ENCODE measurements at places on chromosomes 3 and 15.

GRCh38 chr3:112815981-112816380 is 30.7 kb downstream of the CD200R1L start:
- no peak for DNase-seq

GRCh38 chr3:135140591-135140990 is 345.5 kb downstream of the EPHB1 start:
- no peak for DNase-seq

DNA sequence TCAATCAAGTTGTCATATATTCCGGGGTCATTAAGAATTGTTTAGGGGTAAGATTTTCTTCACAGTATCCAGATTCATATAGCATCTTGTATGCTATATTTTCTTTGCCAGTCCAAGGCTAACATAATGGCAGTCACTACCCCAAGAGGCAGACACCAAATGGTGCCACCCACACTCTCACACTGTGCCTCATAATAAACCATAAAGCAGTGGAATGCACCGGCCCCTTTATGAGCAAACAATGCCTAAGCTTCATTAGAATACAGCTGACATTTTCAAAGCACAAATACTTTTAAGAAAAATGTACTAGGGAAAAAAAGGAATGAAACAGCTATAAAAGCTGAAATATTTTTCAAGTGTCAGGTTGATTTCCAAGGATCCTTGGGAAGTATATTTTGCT is 121.6 kb downstream of the TFDP2 start:
- no peak for DNase-seq

DNA sequence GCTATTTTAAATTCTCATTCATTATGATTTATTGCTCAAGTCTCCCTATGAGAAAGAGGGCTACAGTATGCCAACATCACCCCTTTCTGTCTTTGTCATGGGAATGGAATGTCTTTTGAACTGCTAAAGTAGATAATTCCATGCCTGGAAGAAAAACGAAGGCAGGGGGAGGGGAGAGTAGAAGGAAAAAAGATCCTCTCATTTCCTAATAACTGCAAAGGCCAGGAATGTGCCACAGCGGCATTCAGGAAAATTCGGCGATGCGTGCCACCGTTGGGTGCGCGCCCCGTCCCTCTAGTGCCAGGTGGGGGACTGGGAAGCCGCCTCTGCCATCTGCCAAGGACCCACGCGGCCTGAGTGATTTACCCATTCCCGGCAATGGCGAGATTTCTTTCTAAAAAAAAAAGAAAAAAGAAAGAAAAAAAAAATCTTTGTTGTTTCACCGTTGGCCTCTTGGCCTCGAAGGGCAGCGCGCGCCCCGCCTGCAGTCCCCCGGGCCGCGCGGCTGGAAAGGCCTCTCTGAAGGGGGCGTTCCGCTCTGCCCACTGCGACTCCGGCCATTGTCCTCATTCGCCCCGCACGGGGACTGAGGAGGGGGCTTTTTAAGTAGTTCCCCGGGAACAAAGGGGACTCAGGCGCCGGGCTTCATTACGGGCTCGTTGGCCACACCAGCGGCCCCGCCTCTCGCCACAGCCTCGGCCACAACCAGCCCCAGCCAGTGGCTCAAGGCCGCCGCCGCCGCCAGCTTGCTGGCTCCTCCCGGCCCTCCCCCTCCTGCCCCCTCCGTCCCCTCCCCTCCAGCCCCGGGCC is 54.5 kb downstream of the CPN2 start:
- DNase-seq = peak; percentile 95

DNA sequence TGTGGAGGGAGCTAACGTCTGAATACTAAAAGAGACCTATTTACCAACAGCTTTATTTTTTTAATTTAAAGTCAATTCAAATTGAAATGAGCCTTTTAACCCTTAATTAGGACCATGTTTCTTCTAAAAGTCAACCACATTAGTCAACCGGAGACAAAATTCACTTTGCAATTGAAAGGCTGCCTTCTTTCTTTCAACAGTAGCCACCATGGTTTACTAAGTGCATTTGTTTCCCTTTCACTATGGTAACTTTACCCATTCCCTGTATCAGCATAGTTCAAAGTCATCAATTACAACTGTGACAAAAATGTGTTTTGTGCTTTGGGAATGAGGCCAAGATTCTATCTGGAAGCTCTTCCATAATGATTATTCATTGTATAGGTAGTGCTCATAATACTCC is 225.4 kb downstream of the EPHA3 start:
- DNase-seq = no peak

DNA sequence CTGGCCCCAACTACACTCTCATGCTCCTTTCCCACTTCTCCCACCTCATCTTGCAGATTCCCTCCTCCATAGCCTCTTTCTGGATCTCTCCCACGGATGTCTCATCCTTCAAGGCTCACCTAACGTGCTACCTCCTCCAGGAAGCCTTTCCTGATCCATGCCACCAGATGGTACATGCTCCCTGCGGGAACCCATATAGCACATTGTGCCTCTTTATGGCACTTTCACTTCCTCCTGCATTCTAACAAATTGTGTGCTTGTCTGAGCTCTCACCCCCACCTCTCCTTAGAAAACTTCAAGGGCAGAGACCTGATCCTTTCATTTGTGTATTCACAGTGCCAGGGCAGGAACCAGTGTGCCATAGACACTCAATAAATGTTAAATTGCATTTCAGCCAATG is 63.0 kb downstream of the HES1 start:
- DNase-seq = no peak

DNA sequence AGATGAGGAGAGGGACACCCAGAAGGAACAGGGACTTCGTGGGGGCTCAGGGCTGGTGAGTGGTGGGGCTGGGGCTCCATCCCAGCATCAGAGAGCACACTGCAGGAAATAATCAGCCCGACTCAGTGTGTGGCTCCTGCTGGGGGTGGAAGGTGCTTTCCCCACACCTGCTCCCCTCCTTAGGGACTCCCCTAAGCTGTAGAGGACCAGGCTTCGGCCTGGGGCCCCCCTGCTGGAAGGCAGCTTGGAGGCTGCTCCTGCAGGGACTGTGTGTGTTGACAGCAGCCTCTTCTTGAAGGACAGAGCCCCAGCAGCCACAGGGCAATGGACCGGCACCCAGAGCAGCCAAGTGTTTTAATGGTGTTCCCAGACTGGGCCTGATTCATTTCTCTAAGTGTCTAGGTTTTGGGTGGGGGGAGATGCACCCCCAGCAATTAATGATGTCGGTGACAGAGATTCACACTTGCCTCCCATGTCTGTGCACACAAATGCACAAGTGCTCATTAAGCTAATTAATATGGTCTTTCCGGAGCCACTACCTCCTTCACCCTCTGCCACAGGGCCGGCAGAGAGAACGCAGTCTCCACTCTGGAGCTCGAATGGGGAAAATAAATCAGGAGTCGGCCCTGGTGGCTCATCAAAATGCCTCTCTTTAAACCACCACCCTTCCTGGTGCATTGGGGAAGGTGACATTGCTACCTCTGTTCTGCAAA is 16.9 kb upstream of the FGD5 start:
- DNase-seq = no peak

DNA sequence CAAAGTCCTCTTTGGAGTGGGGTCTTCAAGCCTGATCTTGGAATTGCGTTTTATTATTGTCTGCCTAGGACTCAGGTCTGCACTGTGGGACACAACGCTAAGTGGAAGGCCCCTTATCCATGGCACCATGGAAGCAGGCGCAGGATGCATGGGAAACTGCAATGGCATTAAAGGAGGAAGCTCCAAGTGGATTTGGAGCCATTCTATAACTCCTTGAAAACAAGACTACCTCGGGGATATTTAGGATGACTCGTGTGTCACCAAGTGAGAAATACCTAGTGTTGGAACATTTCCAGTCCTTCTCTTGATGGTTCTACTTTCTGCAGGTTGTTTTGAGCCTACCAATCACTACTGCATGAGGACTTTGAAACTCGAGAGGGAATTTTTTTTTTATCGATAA is 126.6 kb upstream of the ZBED2 start:
- no peak for DNase-seq

GRCh38 chr3:48631516-48632448 is 3.5 kb downstream of the SLC26A6 start:
- DNase-seq = no peak

DNA sequence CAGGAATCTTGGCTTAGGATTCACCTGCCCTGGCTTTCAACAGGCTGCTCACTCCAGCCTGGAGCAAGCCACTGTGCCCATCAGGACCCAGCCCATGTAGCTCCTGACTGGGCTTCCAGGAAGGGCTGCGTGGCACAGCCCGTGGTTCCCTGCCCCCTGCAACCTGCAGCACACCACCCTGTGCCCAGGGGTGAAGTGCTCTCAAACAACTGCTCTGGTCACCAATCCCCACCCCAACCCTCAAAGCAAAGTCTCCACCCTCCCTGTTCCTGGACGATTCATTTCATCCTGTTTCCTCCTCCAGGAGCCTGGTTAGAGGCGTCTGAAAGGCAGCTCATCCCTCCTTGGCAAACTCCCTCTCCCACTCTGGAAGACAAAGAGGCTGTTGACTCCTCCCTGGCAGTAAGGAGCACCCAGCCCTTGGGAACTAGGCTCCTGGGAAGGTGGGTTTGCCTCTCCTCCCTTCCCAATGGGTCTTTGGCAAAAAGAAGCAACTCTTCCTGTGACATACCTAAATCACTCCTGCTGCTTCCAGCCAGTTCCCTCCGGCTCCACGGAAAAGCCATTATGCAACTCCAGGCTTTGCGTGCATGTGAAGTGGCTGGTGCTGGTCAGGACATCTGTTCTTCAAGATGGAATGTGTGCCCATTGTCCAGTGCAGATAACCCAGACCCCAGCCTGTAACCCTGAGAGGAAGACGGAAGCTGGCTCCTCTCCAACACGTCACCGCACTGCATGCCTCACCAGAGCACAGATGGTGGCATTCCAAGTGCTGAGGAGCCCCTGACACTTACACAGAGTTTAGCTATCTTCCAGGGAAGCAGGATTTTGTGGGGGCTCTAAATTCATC is 29.1 kb upstream of the VIPR1 start:
- DNase-seq = no peak

DNA sequence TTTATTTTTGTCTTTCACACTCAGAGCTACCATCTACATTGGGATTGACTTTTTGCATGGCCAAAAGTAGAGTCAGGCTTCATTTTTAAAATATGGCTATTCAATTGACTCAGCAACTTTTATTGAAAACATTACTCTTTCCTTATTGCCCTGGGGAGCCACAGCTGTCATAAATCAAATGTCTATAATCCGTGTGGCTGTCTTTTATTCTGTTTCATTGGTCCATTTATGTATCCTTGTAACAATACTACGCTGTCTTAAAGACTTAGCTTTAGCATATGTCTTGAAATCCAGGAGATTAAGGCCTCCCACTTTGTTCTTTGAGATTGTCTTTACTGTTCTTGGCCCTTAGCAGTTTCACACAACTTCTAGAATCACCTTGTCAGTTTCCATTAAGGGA is 55.2 kb downstream of the CEMIP start:
- DNase-seq = no peak

DNA sequence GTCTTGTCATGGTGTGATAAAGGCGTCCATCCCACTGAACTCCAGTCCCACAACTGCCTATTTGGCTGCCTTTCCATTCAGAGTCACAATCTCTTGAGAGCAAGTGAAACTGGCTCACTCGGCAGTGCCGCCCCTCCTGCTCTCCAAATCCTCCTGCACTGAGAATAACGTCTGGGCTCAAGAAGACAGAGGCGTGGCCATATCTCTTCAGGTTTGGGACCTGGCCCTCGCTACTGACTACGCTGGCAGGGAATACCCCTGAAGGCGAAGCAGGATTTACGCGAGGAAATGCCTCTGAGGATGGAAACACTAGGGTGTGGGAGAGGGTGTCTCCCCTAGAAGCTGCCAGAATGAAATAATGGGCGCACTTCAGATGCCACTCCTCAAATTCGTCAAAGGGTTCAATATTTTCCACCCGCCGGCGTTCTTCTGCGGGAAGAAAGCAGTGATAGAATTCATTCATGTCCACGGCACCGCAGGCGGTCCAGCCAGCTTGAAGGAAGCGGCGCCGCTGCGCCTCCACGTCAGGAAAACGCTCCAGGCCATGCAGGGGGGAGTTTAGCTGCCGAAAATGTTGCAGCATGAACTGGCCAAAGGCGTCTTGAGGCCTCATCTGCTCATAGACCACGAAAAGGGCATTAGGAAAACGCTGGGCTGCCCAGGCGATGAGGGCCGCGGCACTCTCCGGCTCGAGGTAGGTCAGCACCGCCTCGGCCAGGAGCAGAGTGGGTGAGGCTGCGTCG is 985 bp downstream of the LCMT2 start:
- no peak for DNase-seq

- no peak for DNase-seq
Observed at GRCh38 chr3:15886521-15886920, 88.7 kb upstream of the ANKRD28 start.

- DNase-seq = peak; percentile 76
Observed at GRCh38 chr15:83275412-83275811, 9.1 kb downstream of the BNC1 start.

GRCh38 chr3:177451864-177452830 is 254.9 kb upstream of the TBL1XR1 start:
- DNase-seq = peak; percentile 86

- no peak for DNase-seq
Observed at GRCh38 chr3:72766866-72767265, 81.4 kb downstream of the SHQ1 start.

GRCh38 chr3:165617134-165617533 is 220.1 kb downstream of the BCHE start:
- DNase-seq = no peak

DNA sequence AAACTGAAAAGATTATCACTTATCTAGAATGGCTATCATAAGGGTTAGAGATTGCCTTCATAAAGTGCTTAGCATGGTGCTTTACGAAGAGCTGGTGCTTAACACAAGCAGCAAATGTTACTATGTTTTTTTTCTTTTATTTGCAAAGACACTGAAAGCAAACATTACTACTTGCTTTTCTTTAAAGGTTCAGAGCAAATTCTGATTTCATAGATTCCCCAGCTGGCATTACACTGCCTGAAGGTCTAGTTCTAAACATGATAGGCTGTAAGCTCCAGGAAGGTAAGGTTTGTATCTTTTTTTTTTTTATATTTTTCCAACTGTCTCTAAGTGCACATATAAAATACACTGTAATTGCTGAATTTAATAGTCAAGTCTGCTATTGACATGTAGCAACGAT is 71.9 kb downstream of the UQCC5 start:
- DNase-seq = no peak

- DNase-seq = no peak
Observed at GRCh38 chr15:22956978-22957260, 23.2 kb downstream of the CYFIP1 start.

DNA sequence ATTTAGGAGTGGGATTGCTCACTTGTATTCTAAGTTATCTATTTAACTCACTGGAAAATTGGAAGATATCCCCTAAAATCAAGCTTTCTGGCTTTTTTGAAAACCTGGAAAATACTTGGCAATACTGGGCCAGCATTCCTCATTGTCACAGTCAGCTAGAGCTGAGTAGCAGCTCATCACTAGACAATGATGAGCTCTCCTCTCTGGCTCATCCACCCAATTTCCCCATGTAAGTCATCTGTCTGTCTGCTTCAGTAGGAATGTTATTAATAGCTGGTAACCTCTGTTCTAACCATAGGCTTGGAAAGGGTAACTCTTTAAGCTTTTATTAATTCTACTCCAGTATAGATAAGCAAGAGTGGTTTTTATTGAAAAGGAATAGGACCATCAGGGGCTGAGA is 39.7 kb upstream of the PIK3R4 start:
- no peak for DNase-seq

Data from RCC 7860 (cell line).